ENCODE measurements at places on chromosomes 5 and 9.

GRCh38 chr9:135087489-135087792 lies at the start of gene OLFM1:
Gene OLFM1, plus strand, starts transcription at chr9:135087668. Its CDS starts 322 bp downstream, at chr9:135087990.
- peak; percentile 44 for DNase-seq

- DNase-seq, result no peak
Measured at GRCh38 chr5:147393874-147394672, 115.8 kb downstream of the DPYSL3 start.

DNA sequence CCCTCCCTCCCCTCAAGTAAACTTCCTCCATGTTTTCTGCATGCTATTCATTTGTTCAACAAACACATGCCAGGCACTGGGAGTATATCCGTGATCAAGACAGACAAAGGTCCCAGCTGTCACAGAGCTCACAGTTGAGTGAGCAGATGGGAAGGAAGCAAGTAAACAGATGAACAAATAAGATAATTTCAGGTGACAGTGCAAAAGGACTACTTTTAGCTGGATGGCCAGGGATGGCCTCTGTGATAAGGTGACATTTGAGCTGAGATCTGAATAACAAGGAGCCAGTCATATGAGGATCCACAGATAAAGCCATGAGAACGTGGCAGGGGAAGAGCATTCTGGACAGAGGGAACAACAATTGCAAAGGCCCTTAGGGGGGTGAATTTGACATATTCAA lies 121.7 kb upstream of the RAD23B start:
- DNase-seq, result no peak

DNA sequence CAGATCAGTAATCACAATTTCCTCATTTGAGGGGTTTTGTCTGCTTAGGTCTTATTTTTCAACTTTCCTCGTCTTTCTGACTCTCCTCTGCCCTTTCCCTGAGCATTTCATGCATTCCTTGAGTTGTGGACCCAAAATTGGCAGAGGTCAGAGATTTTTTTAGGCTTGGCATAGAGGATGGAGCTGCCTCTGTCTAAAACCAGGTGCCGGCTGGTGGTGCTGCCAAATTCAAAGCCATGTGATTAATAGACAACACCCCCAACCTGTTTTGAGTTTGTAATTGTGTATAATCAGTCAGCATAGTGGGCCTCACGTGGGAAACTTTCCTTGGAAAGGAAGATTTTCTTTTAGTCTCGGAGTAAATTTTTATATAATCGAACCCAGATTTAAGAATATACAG lies 39.6 kb downstream of the TJP2 start:
- no peak for DNase-seq

DNA sequence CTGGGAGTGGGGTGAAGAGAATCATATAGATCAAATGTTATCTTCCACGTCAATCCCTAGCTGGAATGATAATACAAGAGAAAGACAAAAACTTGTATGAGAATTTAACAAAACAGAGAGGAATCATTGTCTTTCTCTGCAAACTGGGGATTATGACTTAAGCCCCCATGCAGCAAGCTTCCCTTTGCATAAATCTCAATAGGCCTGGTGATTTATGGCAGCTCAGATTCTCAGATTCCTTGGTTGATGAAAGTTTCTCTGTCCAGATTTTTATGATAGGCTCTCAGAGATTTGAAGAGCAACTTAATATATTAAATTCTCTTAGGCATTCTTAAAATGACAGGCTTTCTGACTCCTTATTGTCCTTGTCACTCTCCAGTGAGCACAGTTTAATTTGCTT lies 56.0 kb downstream of the RASGRF2 start:
- DNase-seq, result no peak

DNA sequence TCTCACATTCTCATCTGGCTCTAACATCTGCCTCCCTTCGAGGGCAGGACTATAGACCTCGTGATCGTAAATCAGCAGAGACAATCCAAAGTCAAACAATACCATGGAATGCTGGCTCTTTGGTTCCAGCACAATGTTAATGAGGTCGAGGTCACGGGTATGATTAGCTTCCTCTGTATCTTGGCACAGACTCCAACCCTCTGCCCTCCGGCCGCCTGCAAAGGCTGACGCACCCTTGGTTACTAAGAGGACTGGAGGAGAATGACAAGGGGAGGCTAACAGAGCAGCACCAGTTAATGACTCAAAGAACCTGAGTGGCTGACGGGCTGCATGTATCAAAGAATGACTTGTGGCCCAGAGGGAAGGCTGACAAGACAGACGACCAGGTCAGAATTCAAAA lies 10.1 kb downstream of the LHFPL2 start:
- DNase-seq, result peak; percentile 65

- no peak for DNase-seq
Measured at GRCh38 chr5:179867079-179867465, 8.5 kb upstream of the MRNIP start.

GRCh38 chr5:80208381-80208780 lies 47.5 kb downstream of the SERINC5 start:
- no peak for DNase-seq

DNA sequence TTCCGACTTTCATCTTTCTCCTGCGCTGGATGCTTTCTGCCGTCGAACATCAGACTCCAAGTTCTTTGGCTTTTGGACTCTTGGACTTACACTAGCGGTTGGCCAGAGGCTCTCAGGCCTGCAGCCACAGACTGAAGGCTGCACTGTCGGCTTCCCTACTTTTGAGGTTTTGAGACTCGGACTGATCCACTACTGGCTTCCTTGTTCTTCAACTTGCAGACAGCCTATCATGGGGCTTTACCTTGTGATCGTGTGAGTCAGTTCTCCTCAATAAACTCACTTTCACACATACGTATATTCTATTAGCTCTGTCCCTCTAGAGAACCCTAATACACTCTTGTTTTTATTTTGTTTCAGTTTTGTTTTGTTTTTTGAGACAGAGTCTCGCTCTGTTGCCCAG lies 10.3 kb downstream of the FKBP15 start:
- DNase-seq, result no peak

DNA sequence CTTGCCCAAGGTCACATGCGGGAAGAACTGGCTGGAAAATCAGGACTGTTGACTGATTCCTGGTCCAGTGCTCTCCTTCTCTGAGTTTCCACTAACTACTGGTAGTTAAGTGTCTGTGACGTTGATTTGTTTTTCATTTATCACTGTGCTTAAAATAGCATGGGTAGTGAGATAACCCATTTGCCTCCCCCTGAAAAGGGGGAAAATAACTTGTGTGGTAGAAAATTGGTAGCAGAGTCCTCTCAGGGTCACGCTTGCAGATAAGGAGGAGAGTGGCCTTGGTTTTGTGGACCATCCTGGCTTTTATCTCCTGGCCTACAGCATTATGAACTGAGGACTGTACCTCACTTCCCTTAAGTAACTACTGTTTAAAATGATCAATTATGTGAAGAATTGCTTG lies 10.9 kb downstream of the FUBP3 start:
- DNase-seq, result no peak

GRCh38 chr5:144779368-144779767 lies 608.7 kb downstream of the KCTD16 start:
- peak; percentile 14 for DNase-seq

DNA sequence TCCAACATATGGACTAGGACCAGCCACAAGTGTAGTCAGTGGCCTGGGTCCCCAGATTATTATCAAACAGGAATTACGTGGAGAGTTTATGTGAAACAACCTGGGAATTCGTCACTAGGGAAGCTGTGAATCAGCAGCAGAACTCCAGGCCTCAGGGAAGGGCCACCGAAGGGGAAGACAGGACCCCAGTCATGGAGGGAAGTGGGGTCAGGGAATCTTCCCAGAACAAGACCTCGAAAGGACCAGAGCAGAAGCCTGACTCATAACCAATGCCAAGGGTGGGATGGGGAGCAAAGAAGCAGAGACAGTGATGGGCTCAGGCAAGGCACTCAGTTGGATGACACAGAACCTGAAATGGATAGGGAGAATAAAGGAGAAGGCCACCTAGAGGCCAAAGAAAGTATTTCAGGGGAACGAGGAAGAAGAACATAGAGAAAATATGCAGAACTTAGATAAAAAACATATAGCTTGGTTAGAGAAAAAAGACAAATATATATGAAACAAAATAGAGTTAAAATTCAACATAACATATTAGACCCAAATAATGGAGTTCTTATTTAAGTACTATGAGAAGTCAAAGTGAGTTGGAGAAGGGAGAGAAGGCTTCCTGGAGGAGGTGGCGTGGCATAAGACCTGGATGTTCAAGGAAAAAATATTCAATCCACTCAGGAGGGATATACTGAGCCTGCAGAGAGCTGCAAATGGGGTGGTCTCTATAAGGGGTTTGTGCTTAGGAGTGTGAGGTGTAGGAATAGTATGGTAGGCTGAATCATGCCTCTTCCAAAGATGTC lies 66.7 kb upstream of the CAST start:
- DNase-seq, result no peak

DNA sequence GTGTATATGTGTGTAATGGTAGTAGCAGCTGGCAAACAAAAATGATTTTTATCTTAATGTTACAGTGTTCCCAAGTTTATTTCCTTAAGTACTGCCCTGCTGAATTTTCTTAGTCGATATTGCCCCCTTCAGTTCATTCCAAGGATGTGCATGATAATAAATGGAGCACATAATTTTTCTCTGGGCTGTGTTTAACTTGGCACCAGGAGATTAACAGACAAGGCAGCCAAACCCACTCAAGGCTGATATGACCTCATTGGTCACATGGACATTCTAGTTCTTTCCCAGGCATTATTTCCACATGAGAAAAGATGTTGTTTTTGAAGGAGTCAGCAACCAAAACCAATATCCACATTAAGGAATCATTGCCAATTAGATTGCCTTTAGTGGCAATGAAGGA lies 61.8 kb downstream of the COX7C start:
- DNase-seq, result peak; percentile 57

DNA sequence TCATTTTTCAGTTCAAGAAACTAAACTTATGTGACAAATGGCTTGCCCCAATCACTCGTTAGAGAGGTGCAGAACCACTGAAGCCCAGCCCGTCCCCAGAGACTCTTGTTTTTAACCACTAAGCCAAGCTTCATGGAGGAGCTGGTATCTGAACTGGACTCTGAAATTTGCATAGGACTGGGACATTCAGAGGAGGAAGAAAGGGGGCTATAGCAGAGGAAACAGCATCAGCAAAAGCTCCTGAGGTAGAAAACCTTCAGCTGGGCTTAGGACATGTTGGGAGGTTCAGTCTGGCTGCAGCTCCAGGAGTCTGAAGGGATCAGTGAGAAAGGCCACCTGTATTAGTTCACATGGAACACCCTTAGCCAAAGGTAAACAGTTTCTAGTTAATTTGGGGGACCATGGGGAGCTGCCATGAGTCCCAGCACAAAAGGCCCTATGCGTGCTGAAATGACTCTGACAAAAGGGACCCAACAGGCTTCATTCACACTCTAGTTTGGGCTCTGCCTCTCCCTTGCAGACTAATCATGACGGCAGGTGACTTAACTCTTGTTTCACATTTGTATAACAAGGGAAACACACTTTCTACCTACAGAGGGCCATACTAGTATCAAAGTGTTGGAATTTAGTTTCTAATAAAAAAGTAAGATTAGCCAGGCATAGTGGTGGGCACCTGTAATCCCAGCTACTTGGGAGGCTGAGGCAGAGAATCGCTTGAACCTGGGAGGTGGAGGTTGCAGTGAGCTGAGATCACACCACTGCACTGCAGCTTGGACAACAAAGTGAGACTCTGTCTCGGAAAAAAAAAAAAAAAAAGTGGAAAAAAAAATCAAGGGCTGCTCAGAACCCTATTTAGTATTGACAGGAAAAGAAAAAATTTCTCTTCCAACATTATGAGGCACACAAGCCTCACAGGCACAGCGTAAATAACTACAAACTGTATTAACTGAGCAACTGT lies 10.2 kb downstream of the FBXO10 start:
- DNase-seq, result no peak

DNA sequence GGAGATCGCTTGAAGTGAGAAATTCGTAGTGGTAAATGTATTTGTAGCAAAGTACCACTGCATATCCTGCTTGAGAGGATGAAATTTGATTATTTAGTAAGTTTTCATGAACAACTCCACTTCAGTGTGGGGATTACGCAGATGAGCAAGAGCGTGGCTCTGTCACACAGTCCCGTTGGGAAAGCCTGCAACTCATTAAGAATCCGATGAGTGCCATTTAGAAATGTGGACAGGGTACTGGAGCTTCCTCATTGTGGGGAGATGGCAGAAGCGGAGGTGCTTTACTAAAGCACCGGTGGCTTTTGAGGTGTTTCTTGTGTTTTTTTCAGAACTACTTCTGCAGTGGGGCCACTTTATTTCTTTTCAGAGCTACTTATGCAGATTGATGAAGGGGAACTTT lies 1.4 kb downstream of the TJP2 start:
- DNase-seq, result peak; percentile 55

DNA sequence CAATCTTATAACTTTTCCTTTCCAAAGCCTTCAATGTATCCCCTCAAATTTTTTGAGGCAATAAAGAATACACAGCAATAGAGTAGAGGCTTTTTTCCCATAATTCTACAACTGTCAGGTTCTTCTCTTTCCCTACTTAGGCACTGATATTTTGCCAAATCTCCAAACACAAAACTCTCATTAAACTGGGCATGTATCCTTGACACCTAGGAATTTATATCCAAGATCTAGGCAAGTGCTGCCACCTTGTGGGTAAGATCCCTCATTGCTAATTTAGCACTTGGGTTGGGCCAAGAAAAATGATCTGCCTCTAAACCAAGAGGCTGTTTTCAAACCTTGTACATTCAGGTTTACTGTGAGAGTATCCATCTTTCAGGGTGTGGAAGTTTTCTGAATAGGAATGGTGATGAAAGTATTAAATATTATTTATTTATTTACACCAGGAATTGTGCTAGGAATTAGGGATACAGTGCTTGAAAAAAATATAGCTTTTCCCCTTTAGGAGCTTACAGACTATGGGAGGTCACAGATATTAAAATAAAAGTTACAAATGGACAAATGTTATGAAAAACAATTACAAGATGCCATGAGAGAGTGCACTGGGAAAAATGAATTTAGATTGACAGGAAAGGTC lies 17.6 kb downstream of the TSTD2 start:
- DNase-seq, result peak; percentile 44

GRCh38 chr5:149162401-149163084 lies 21.2 kb downstream of the ABLIM3 start:
- DNase-seq, result no peak

DNA sequence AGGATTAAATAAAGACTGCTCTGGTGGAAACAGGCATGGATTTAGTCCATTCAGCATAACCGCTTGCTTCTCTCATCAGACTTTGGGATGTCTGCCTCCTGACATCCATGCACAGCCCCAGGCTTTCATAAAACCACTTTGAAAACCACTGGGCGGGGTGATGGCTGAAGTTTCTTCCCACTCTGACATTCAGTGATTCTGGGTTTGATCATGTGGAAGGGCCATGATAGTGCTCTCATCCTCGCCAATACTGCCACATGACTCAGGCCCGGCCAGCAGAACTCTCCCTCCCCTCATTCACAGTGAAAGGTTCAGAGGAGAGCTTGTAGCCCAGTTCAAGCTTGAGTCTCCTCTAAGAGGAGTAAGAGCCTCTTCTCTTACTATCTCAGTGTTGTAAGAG lies 29.6 kb upstream of the GLRA1 start:
- DNase-seq, result no peak

GRCh38 chr5:52818360-52818759 lies 30.6 kb downstream of the ITGA1 start:
- no peak for DNase-seq

GRCh38 chr9:81374459-81375186 lies 314.7 kb downstream of the TLE1 start:
- DNase-seq, result no peak

GRCh38 chr9:89686126-89686525 lies 81.3 kb downstream of the GADD45G start:
- no peak for DNase-seq
